ENCODE measurements at places on chromosomes 2 and 18.

DNA sequence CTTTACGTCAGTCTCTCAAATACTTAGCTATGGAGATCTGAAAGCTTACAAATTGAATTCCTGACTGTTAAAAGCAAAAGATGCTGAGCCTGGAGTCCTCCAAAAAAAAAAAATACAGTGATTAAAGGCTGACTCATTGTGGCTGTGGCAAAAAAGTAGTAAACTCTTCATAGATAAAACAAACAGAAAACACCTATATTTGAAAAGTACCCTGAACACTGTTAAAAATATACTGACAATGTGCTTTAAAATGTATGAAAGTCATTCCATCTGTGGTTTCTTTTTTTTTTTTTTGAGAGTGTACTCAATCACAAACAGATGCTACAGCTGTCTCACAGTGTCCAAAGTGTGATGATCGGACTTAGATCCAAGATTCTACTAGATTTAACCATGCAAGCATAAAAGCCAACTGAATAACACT, 267.6 kb upstream of the CYP26B1 start:
- no peak for DNase-seq

DNA sequence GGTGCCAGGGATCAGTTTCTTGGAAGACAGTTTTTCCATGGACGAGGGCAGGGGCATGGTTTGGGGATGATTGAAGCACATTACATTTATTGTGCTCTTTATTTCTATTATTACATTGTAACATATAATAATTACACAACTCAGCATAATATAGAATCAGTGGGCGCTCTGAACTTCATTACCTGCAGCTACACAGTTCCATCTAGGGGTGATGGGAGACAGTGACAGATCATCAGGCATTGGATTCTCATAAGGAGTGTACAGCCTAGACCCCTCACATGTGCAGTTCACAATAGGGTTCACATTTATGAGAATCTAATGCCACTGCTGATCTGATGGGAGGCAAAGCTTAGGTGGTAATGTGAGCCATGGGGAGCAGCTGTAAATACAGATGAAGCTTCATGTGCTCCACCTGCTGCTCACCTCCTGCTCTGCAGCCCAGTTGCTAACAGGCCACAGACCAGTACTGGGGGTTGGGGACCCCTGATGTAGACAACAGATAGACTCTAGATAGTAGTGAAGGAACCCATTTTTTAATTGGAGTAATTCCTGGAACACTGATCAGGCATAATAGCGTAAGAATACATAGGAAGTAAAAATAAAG, 41.5 kb upstream of the MC4R start:
- peak; percentile 70 for DNase-seq

GRCh38 chr2:166434491-166434890, 58.7 kb upstream of the SCN9A start:
- no peak for DNase-seq

DNA sequence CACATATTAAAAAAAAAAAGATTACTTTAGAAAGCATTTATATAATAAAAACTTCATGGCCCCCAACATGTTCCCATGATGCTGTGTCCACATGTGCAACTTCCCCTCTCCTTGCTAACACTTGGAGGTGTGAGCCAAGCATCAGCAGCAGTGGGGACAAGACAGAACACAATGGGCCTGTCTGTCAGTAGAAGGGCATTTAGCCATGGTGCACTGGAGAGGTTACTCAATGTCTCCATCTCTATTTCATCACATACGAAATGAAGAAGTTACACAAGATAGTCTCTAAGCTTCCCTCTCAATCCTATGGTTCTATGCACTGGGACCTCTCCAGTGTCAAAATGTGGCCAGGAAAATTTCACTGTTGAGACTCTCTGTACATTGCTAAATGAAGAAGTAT, 2.5 kb downstream of the VIT start:
- DNase-seq, result no peak

GRCh38 chr2:171034315-171034714, 105.3 kb downstream of the GORASP2 start:
- no peak for DNase-seq

DNA sequence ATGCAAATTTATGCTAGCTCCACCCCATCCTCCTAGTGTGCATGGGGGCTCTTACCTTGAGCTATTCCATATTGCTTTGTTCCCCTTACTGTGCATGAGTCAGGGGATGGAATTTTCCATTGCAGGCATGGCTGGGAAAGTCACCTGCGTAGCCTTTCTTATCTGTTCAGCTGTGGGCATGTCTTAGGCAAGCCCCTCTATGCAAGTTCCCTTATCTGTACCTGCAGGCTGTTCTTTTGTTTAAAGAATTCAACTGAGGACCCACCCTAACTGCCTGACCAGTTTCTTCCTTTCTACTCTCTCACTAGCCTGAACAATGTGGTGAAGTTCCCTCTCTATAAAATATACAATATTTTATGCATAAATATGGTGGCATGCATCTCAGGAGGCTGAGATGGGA, 54.2 kb upstream of the CDCA7 start:
- DNase-seq, result no peak

- DNase-seq, result no peak
Measured at GRCh38 chr2:71757351-71757750, 304.0 kb downstream of the DYSF start.

GRCh38 chr2:108447947-108448677, 894 bp upstream of the GCC2 start:
- no peak for DNase-seq

DNA sequence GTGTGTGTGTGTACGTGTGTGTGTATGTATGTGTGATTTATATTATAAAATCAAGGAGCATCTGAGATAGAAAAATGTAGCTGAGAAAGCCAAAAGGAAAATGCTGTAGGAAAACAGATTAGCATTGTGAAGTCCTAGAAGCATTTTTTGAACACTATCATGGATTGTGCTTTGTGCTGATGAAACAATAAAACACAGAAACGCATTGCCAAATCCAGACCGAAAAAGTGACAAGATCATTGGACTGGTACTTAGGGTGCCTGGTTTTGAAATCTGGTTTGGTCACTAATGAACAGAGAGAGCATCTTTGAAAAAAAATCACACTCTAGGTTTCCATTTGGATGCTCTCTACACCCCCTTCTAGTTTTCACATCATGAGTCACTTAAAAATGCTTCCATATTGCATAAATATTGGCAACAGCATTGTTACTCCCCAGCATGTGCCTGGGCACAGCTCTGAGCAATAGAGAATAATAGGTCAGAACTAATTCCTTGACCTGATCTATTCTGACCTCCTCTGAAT, 214.6 kb upstream of the LRRTM1 start:
- no peak for DNase-seq

- DNase-seq, result no peak
Measured at GRCh38 chr18:13381944-13382365, 163.4 kb downstream of the LDLRAD4 start.

DNA sequence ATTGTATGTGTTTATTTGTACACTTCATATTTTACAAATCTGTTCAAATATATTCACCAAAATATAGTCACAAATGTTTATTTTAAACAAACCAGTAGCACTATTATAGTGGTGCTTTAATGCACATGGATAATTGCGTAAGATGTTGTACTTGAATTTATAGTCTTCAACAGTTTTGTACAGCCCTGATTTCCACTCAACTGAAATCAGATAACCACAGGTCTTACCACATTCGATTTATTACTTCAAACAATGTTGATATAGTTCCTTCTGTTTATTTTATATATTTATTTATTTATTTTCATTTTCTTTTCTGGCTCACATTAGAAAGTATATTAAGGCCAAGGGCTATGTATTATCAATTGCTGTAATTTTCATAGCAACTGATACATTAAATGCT, 99.4 kb upstream of the ZNF804A start:
- DNase-seq, result no peak

- DNase-seq, result peak; percentile 80
Measured at GRCh38 chr2:241673797-241674725, 12.6 kb downstream of the DTYMK start.

- no peak for DNase-seq
Measured at GRCh38 chr18:65988972-65989371, 238.2 kb downstream of the CDH7 start.

DNA sequence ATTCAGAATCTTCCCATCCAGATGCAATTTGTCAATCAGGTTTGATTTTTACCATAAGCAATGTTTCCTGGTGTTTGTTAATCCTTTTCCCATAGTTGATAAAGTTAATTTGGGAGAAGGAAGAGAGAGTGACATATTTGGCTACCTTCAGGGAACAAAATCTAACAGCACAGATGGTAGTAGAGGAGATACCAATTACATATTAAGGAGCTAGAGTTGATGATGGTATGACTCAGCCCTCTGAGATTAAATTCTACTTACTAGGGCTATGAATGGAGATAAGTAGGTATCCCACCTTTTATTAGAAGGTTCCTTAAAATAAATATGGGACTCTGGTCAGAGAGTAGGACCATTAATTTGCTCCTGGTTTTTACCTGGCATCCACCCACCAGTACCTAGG, 139.7 kb downstream of the EHBP1 start:
- no peak for DNase-seq
